NCI-H1417 (cell line): ENCODE measurements at places on chromosomes 5 and 9.

DNA sequence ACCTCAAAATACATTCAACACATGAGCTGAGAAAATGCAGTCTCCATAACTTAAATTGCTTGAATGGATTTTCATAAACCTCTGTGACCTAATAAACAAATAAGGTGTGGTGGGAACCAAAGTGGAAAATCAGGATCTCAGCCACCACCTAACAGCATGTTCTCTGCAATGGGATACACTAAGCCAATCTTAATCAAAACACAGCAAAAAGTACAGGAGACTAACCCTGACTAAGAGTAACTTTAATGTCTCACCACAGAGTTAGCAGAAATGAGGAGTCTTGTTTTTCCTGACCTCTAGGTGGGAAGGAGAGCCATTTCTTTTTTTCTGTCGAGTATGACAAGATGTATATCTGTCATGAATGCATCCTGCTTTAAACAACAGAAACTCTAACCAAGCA, 48.5 kb downstream of the PLK2 start:
- DNase-seq = no peak

DNA sequence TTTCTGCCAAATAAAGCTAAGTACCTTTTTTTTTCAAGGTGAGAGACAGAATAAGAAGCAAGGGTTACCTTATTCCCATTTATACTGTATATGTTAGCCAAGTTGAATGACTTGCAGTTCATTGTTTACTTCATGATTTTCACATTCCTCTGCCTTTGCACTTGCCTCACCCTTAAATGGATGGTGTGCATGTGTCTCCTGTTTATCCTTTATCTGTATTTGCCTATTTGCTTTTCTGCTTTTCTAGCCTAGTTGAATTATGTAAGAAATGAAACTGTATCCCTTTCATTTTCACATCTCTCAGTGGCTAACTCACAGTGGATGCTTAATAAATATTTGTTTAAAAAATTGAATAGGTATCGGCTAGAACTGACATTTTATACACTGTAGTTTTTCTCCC, 200.8 kb upstream of the ST8SIA4 start:
- peak; percentile 9 for DNase-seq

- DNase-seq = peak; percentile 37
Observed at GRCh38 chr5:130773813-130774212, 391.2 kb downstream of the HINT1 start.

GRCh38 chr5:140038373-140038957, 4.6 kb downstream of the NRG2 start:
- peak; percentile 78 for DNase-seq

GRCh38 chr5:124121198-124121597, 609.2 kb downstream of the CSNK1G3 start:
- no peak for DNase-seq

- DNase-seq = no peak
Observed at GRCh38 chr9:110978516-110978915, 59.8 kb downstream of the LPAR1 start.

DNA sequence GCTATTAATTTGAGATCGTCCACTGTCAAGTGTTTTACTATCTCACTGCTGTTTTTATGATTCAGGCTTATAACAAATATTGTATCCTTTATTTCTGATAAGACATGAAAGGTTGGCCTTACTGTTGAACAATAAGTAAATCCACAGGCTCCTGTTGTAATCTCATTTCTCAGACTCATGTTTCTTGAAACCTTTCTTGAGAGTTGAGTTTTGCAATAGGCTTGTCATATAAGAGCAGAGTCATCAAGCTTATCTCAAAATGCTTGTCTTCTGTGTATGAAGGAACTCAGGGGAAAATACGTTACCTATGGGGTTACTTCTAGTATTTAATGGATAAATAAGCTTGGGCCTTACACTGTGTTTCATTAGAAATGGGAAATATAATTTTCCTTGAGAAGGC, 9.2 kb upstream of the TLX3 start:
- DNase-seq = no peak

DNA sequence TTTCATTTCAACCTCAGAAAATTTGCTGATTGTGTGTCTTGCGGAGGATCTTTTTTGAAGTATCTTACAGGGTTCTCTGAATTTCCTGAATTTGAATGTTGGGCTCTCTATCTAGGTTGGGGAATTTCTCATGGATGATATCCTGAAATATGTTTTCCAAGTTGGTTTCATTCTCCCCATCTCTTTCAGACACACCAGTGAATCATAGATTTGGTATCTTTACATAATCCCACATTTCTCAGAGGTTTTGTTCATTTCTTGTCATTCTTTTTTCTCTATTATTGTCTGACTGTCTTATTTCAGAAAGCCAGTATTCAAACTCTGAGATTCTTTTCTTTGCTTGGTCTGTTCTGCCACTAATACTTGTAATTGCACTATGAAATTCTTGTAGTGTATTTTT, 456.9 kb downstream of the PRELID2 start:
- DNase-seq = no peak

GRCh38 chr9:78620764-78621163, 323.8 kb downstream of the PSAT1 start:
- no peak for DNase-seq

GRCh38 chr5:5787373-5787772, 364.9 kb downstream of the ICE1 start:
- DNase-seq = no peak

- no peak for DNase-seq
Observed at GRCh38 chr9:32171339-32171738, 213.1 kb upstream of the ACO1 start.

GRCh38 chr5:16669776-16670175, 53.0 kb upstream of the RETREG1 start:
- no peak for DNase-seq

DNA sequence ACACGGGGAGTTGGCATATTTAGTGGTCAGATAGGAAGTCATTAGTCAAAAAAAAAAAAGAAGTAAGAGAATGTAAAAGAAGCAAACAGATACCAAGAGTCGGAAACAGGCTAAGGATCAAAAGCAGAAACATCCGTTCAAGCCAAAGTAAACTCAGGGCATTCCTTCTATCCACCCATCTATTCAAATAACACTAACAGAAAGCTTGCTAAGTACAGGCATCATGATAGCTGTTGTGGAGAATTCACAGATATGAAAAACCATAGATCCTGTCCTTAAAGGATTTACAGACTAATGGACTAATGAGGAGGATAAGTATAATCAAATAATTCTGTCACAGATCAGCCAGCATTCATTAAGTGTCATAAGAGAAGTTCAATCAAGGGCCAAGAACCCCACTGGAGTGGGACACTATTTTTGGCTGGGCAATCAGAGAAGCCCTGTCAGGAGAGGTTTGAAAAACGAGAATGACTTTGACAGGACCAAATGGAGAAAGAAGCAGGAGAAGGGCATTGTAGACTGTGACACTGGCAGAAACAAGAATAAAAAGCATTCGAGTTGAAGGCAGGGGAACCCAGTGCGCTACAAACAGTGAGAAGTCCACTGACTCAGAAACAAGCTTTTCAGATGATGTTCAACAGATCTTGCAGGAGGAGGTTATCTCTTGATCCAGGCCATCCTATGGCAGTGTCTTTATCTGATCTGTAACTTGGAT, 154.2 kb upstream of the TSLP start:
- no peak for DNase-seq

GRCh38 chr9:23824830-23825591, 1.0 kb downstream of the ELAVL2 start:
- peak; percentile 55 for DNase-seq

DNA sequence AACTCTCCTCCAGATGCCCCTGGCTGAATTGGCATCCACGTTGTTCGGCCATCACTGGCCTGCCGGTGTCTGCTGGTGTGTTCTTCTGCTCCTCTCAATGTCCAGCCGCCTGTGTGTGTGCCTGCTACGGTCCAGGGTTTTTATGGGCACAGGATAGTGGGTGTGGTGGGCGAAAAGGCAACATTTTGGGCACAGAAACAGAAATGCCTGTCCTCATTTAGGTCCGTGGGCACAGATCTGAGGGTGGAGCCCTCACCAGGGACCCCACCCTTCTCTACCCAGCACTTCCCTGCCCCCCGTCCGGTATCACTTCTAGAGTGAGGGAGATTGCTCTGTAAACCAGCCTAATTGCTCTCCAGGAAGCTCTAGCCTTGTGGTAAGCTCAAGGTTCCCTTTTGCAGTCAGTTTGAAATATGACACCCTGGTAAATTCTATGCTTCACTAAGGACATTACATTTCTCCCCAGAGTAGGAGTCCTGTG, 410.1 kb downstream of the MAT2B start:
- no peak for DNase-seq

DNA sequence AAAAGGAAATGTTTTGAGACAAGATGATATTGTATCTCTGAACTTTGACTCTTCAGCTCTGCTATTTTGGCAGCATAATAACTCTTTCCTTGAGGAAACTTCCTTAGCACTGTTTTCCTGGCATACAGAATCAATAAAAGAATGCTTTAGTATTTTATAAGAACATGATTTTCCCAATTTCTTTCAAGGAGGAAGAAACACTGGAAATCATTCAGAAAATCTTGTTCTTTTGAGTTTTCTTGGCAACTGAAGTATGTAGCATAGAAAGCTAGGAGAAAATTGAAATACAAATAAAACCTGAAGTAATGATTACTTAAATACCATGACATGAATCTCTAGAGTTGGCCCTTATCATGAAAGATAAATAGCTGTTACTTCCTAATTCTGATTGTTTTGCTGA, 461.4 kb upstream of the ZNF608 start:
- DNase-seq = no peak

- no peak for DNase-seq
Observed at GRCh38 chr9:87540444-87541105, 42.9 kb downstream of the DAPK1 start.

GRCh38 chr5:105754056-105754455, 1916.7 kb downstream of the EFNA5 start:
- no peak for DNase-seq

- DNase-seq = no peak
Observed at GRCh38 chr9:137199411-137200121, 975 bp downstream of the TPRN start.

GRCh38 chr9:99628285-99628684, 193.4 kb upstream of the NR4A3 start:
- no peak for DNase-seq

- DNase-seq = no peak
Observed at GRCh38 chr5:54571462-54571861, 53.9 kb downstream of the SNX18 start.
